ENCODE measurements at places on chromosomes 2 and 18.

DNA sequence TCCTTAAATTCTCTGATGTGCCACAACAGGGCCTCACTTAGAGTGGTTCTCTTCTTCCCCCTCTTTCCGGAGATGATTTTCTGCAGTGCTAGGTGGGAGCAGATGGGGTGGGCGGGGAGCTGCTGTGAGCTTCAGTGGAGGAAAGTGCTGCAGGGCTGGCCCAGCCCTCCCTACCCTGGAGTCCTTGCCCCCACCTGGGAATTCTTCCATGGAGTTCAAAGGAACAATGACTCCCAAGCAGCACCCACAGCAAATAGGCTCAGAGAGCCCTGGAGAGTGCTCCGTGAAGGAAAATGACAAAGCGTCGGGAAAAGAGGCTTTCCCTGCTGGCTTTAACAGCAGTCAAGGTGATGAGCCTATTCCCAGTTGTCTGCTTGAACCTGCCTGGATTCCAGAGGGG is 28.8 kb downstream of the LOXHD1 start:
- DNase-seq, result no peak

DNA sequence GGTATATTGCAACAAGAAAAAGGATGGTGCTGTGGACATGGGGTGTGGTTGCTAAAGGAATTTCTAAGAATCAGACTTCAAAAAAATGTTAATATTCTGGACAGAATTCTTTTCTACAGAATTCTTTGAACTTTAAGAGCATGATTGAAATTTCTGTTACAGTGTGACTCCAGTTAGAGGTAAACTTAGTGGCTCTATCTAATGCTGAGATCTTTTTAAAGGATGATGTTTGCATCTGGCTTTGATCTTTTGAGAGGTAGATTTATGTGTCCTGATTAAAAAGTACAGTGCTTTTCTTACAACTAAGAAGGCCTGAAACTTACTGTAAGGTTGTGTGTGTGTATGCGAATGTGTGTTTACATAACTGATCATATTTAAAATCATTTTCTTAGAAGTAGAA is 25.4 kb downstream of the NCK2 start:
- DNase-seq, result no peak

DNA sequence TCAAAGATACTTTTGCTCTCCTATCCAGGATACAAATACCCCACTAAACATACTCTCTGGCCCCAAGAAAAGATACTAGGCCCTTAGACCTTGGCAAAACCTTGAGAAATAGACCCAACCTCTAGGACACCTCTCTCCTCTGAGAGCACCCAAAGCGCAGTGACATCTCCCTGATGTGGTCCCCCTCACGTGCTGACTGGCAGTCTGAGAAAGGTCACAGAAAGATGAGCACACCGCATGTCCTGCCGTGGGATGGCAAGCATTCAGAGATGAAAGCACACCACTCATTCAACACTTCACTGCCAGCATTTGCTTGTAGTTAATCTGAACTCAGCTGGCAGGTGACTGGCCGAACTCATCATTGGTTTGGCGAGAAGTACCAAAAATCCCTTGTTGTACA is 6.1 kb upstream of the TBC1D8 start:
- no peak for DNase-seq

- DNase-seq, result no peak
These were observed 22.4 kb downstream of the CYP27C1 start for GRCh38 chr2:127197475-127198385.

DNA sequence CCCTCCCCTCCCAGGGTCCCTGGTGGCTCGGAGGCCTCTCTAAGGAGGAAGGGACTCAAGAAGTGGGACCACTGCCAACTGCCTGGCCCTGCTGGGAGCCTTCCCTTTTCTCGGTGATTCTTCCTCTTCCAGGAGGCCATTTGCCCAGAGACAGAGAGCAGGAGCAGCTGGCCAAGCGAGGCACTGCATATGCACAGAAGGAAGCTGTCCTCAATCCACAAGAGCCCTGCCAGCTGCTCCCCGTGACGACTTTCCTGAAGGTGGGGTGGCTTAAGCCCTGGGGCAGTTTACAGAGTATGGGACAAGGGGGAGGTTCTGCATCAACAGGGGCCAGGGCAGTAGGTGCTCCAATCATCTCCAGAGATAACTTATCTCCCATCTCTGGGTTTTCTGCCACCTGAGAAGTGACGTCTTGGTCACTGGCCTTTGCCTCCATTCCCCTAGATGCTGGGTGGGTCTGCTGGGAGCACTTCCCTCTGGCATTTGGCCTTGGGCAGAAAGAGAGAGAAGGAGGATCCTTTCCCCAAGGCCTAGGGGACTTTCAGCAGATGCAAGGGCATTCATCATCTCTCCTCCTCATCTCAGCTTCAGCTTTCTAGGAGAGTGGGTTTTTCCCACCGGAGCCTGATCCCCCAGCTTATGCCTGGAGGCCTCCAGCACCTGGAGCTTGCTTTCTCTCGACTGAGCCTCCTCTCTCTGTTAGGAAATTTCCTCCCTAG is 28.5 kb downstream of the CIB4 start:
- DNase-seq, result peak; percentile 72

DNA sequence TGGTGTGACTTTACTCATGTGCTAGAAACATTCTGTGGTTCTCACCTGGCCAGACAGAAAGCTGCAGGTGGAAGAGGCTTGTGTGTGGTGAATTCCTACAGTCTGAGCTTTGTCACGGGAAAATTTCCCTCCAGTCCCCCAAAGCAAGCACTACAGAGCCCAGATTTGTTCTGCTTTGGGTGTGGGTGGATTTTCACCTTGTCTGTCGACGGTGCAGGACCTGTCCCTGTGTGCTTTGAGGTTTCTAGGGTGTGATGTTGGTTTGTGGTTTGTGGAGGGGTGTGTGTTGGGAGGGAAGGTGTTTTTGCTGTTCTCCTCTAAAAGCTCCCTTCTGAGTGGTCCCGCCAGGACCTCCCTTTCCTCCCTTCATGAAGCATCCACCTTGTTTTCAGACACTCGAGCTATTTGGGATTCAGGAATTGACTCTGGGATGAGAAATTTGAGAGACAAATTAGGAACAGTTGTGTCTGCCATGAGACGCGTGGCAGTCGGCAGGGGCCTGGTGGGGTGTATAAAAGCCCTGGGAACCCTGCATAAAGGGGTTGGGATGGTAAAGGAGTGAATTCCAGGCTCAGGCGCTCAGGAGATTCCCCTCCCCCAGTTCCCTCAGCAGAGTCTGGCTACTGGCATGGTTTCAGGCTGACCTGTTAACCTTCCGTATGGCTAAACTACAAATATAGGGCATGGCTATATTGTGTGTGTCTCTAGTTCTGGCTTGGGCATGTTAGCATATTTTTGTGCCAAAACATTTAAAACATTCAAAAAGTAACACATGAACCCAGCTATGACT is 65.5 kb downstream of the DGKD start:
- no peak for DNase-seq

DNA sequence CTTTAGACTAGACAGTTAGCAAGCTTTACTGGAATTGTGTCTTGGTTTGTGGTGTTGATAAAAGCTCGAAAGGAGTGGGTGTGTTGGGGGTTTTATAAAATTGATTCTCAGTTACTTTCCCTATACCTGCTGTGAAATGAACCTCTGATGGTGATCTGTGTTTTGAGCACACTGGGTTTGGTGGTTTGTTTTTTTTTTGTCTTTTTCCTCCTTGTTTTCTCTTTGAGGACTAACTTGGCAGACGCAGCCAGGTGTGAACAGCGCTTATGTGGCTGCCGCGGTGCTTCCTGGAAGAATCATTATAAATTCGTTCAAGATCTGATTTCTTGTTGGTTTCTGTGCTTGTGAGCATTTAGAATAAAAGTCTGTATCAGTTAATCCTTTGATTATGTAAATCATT is 28.5 kb downstream of the GRHL1 start:
- DNase-seq, result no peak

- no peak for DNase-seq
These were observed 86.2 kb upstream of the HS6ST1 start for GRCh38 chr2:128404709-128405466.

- no peak for DNase-seq
These were observed 622.3 kb upstream of the ACVR2A start for GRCh38 chr2:147222506-147222905.

- no peak for DNase-seq
These were observed 20.9 kb upstream of the CCBE1 start for GRCh38 chr18:59718108-59718463.

GRCh38 chr2:48124592-48124991 is 218.3 kb upstream of the FBXO11 start:
- DNase-seq, result no peak

DNA sequence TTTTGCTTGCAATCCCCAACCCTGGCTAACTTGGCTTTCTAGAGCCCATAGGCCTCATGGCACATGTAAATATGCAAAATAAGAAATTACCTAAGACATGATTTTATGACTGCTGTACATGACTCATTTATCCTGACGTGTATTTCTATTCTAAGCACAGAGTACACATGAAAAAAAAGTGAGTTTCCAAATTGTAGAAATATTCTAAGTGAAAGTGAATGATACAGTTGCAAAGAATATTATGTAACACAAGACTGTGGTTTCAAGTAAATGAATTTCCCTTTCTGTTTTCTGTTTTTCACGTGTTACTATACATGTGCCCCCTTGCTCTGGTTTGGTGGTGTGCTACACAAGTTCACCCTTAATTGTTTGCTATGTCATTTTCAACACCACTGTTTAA is 162.4 kb downstream of the LRP1B start:
- no peak for DNase-seq

GRCh38 chr2:58900246-58901027 is 659.3 kb upstream of the FANCL start:
- DNase-seq, result no peak

- DNase-seq, result no peak
These were observed 112.0 kb upstream of the THOC1 start for GRCh38 chr18:379681-380330.

GRCh38 chr2:76953733-76954347 is 568.3 kb downstream of the LRRTM4 start:
- DNase-seq, result peak; percentile 69

- no peak for DNase-seq
These were observed 599.4 kb downstream of the XIRP2 start for GRCh38 chr2:167487728-167488127.

- peak; percentile 25 for DNase-seq
These were observed 32.5 kb downstream of the MERTK start for GRCh38 chr2:111930875-111931274.

- DNase-seq, result no peak
These were observed 11.7 kb downstream of the TGIF1 start for GRCh38 chr18:3461704-3462103.

GRCh38 chr2:85753035-85753524 is 711 bp upstream of the ATOH8 start:
- no peak for DNase-seq

- no peak for DNase-seq
These were observed 191.7 kb downstream of the THSD7B start for GRCh38 chr2:136957044-136957443.

DNA sequence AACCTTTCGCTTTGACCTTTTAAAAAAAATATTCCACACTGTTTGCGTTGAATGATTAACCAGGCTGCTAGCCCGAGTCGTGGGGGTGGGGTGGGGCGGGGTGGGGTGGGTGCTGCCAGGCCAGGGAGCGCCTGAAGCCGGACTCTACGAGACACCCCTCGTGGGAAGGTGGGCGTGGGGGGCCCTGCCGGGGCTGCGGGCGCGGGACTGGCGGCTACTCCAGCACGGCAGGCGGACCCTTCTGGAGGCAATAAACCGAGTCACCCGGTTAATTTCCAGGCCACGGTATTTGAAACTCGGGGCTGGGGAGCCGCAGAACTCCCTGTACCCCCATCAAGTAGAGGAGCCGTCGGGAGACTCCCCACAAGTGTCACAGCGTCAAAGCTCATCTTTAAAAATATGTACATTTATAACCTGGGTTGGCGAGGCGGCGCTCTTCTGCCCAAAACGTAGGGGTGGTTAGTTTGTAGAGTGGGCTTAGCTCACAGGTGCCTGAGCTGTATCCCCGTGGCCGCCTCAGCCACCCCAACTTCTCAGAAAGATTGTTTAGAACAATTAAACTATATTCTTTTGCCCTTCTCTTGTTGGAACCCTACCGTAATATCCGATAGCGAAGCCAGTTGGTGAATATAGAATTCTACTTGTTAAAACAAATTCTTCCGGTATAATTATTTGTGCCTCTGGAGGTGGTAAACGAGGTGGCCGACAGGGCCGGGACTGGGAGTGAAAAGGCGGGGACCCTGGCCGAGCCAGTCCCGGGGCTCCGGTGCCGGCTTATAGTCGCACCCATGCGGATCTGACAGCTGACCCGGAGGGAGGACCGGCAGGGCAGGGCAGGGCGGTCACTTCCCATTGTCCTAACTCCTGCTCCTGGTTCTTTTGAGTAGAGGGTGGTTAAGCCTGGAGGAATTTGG is 1.4 kb downstream of the B3GNT2 start:
- peak; percentile 26 for DNase-seq

DNA sequence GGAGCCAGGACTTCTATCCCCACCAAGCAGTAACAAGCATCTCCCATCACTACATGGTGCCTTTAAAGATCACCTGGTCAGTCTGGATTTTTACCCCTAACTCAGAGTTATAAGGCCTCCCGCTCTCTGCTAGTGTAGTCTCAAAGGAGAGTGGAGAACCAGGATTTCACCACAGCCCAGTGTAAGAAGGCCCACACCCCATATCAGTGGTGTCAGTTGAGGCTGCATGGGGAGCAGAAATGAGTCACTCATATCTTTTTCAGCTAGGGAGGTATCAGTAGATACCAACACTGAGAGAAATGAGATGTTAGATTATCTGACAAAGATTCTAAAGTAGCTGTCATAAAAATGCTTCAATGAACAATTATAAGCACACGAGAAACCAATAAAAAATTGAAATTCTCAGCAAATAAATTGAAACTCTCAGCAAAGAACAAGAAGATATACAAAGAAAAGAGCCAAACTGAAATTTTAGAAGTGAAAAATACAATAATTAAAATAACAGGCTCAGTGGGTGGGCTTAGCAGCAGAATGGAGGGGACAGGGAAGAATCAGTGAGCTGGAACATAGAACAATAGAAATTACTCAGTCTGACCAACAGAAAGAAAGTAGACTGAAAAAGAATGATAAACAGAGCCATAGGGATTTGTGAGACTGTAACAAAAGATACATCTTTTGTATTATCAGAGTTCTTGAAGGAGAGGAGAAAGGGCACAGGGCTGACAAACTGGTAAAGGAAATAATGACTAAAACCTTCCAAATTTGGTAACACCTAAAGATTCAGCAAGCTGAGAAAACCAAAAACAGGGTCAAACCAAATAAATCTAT is 257.7 kb downstream of the ANAPC1 start:
- DNase-seq, result no peak

DNA sequence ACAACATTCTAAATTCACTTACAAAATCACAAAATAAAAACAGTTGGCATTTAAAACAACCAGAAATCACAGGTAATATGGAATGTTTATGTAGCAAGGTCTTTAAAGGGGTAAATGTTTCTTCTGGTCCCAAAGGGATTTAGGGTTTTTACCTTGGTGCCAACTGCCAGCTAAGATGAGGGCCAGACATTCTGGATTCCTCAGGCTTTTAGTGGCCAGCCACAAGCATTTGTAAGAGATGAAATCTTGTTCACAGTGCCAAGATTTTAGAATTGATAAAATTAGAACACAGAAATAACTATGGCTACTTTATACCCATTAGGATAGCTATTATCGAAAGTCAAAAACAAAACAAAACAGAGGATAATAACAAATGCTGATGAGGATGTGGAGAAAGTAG is 60.4 kb upstream of the CDKL4 start:
- no peak for DNase-seq

Measured in globus pallidus (tissue), 1 donor.